ENCODE measurements at places on chromosomes 7 and 10. TPM values are rescaled to one million over a fixed set of nuclear protein-coding genes. Genes with fewer than 3 reads are reported as not detected.

DNA sequence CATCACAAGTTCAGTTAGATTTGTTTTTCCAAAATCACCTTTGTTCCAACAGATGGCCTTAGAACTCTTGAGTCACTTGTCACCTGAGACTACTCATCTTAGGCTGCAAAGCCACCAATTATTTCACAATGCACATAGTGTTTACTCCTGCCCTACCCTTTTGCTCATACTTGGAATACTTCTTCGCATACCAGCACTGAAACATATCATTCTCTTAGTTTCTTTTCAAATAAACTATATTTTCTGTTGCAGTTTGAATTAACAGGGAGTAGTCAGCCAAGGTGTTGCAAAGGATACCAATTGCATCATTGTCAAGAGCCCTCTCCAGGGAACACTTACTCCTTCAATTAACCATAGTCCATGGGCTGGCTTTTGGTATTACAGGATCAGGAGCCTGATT lies 71.0 kb downstream of the CASD1 start:
- no peak for DNase-seq

GRCh38 chr10:129755158-129755591 lies 208.9 kb downstream of the EBF3 start:
- no peak for DNase-seq

DNA sequence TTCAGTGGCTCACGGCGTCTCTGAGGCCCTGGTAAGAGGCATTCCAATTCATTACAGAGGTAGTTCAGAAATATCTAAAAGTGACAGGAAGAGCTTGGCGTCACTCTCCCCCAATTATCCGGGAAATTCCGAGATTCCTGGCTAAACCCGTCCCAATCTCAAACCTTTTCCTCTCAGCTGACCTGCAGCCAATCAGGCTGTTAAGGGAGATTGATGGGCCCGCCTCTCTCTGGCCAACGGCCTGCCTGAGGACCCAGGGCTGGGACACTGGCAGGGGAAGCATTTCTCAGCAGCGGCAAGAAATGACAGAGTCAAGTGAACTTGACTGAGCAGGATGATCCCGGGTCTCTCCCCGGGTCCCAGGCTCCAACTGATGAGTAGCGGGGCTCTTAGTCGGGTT lies 72.3 kb downstream of the EBF3 start:
- DNase-seq, result no peak

- DNase-seq, result no peak
Measured at GRCh38 chr7:16695621-16696237, 49.7 kb downstream of the BZW2 start.

GRCh38 chr7:73932364-73932763 lies 71.4 kb downstream of the TMEM270 start:
- no peak for DNase-seq

DNA sequence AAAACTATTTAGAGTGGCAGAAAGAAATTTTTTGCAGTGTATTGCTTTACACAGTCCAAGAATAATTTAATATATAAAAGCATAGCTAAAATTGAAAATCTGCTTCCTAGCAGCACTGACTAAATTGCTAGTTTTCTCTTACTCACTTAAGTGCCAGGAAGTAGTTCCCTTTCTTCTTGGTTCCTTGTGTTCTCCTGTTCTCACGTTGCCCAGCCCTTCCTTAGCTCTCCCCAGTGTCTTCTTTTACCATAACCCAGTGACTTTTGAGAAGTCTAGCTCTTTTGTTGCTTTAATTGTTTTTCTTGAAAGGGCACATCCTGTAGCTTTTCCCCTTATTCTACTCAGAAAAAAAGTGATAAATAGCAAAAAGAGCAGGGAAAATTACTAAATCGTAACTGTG lies 215.5 kb downstream of the THSD7A start:
- no peak for DNase-seq

DNA sequence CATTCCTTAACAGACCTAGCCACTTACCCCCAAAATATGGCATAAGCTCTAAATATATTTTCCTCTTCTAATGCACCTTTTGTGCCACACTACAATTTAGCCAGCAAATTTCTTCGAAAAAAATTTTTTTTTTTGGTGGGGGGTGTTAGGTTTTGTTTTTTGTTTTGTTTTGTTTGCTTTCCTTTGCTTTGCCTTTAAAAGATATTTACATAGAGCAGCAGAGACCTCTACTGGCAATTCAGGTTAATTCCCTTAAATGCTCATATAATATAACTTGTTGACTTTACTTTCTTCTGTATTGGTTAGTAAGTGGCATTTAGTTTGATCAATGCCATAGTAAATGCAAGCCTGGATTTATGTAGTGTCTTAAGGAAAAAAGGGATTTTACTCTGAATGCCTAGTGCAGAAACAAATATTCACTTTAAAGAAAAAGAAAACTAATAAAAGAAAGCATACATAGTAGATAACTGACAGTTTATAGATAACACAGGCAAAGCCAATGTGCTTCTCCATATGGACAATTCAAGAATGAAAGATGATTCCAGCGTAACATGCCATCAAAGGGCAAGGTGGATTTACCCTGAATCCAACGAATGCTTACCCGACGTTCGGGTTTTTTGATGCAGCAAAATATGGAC lies 1250.6 kb downstream of the GATA3 start:
- DNase-seq, result no peak

DNA sequence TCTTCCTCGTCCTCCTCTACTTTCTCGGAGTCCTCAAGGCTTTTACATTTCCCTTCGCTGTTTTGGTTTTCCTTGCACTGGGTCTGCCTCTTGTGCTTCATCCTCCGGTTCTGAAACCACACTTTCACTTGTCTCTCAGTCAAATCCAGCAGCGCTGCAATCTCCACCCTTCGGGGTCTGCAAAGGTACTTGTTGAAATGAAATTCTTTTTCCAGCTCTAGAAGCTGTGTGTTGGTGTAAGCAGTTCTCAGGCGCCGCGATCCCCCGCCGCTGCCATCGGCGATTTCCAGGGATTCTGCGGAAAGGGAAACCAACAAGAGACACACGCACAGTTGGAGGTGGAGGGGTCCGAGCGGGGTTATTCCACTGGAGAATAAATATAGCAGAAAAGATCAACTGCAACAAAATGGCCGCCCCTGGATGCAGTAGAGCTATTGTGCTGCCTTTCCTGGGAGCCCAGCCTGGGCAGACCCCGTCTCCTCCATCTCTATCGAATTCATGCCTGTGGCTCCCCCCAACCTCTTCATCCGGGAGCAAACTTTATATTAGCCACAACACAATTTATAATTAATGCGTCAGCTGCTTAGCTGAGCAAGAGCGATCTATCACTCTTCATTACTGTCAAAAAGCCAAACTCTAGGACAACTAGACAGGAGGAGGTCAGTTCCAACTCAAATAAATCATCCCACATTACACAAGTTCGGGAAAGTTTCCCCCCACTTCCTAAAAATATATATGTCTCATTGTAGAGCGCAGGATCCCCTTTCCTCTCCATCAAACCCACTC lies 1.1 kb downstream of the HOXA2 start:
- no peak for DNase-seq

GRCh38 chr10:108899670-108900069 lies 1023.6 kb downstream of the XPNPEP1 start:
- DNase-seq, result no peak

DNA sequence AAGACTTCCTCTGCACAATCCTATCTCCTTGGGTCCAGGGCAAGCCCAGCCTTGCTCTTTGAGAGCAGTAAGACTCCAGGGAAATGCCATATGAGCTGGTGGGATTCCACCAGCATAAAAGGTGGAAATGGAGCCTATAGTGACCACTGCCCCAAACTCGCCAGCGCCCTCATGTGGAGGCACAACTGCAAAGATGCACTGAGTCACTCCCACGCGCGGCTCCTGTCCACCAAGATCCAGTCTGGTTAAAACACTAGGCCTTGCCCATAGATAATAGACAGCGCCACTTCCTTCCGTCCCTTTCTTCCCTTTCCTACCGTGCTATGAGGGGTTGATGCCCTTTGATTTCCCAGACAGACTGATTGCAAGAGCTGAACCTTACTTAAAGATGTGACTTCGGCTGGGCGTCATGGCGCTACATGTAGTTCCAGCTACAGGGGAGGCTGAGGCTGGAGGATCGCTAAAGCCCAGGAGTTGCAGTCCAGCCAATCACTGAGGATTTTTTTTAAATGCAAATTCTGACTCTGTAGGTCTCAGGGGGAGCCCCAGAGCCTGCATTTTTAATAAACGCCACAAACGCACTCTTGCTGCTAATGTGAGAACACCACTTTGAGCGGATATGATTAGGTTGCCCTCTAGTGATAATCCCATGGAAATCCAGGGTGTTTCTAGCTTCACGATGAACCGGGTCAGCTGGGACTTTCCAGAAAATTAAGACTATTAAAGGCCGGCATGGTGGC lies 136.5 kb downstream of the EPC1 start:
- DNase-seq, result peak; percentile 66

DNA sequence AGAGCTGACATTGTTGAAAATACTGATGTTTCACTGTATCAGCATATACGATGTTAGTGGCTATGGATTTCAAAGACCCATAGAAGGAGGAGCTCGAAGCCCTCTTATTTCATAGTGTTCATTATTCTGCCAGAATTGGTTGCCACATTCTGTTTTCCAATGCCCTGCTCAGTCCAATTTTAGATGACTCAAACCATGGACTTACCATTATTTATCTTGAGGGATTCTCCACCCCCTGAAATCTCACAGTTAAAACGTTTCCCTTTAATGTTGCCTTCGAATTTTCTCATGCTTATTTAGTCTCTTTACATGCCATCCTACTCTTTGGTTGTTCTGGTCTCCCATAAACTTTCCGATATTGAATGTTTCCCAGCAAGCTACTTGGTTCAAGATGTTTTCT lies 264.5 kb downstream of the HDAC9 start:
- DNase-seq, result no peak

DNA sequence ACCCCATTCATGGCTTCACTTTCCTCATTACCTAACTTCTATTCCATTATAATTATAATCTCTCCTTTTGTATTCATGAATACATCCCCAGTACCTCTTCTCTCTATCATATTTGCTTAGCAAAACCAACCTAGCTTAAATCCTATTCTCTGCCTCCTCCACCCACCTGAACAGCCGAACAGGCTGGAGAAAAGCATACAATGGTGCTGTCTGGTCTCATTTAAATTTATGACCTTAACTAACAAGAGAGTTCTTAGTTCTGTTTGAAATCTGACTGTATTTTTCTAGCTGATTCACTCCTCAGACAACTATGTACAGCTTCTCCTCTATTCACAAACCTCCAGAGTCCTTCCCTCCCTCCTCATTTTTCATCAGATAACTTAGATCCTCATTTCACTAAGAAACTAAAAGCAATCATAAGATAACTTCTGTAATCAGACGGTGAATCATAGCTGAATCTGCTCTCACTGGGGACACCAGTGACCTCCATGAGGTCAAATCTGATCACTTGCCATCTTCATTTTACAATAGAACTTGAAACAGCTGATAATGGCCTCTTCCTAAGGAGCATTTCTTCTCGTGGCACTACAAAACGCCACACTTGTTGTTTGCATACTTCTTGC lies 233.9 kb upstream of the AOAH start:
- no peak for DNase-seq

DNA sequence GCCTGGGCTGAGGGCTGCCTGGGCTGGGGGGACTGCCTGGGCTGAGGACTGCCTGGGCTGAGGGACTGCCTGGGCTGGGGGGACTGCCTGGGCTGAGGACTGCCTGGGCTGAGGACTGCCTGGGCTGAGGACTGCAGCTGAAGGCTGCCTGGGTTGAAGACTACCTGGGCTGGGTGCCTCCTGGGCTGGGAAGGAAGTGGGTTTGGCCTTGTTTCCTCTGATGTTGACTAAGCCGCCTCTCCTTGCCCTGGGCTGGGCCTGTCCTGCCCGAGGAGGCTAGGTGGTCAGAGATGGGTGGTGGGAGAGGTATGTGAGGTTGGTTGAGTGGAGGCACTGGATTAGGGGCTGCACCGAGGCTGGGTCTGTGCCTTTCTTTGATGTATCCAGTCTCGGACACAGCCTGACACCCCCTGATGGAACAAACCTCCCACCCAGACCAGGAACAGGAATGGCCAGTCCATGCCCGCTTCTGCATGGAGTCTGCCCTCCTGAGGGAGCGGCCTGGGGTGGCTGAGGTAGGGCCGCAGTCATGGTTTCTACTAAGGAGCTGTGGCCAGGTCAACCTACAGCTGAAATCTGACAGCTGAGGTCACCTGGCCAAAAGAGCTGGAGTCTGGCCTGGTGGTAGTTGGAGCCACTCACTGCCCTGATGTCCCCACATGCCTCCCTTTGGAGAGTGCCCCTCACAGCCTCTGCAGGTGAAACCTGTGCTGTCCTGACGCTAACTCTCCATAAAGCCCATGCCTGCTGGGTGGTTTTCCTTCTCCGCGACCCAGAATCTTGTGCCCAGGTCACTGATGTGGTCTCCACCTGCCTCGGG lies 22.3 kb downstream of the SCART1 start:
- no peak for DNase-seq

DNA sequence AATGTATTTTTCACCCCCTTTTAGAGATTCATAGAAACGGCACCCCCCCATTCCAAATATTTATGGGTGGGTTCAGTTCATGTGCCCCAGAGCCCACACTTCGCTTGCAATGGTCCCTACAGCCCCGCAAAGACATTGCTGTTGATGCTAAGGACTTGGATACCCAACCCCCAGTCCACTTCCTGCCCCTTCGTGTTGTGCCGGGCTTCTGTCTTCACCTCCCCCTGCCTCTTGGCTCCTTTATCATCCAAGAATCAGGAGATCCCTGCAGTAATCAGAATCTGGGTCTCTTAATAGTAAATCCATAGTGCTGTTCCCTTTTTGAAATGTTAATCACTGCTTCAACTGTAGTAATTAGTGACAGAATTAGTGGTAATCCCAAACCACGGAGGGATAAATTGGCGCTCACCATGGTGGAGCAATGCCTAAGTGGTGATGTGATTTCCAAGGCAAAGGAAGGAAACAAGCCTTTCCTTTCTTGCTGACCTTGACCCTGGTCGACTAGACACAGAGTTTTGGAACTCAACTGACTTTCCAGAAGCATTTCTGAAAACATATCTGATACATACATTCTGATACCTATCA lies 67.7 kb downstream of the HK1 start:
- DNase-seq, result no peak

DNA sequence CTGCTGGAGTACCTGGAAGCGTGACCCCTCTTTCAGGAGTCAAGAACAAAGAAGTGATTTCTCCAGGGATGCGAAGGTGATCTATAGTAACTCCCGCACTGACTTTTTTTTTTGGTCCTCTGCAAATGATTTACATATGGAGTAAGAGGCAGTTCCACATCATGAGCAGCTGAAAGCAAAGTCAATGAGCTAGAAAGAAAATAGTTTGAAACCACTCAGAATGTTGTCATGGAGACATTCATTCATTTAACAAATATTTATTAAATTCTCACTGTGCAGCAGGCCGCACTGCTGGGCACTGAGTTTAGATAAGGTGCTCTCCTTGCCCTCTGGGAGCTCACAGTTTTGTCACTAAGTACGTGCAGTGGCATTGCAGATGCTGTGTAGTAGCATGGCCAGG lies 206.7 kb downstream of the CAMK1D start:
- DNase-seq, result no peak

GRCh38 chr7:1530946-1531262 lies 402 bp downstream of the MAFK start:
- DNase-seq, result no peak

- DNase-seq, result no peak
Measured at GRCh38 chr10:5530412-5530806, 5.6 kb downstream of the CALML3 start.

- DNase-seq, result no peak
Measured at GRCh38 chr7:41824284-41824683, 121.4 kb upstream of the INHBA start.

- no peak for DNase-seq
Measured at GRCh38 chr7:37251222-37251621, 197.4 kb downstream of the ELMO1 start.

The KCNH2 gene
- total RNA-seq, result 7.7 TPM

The ZP3 gene
- total RNA-seq, result 1.4 TPM

The PPP1R9A gene
- total RNA-seq, result 20.3 TPM

The ZNF503 gene
- 0.27 TPM for total RNA-seq

The TDRD1 gene
- 0.92 TPM for total RNA-seq

The BRI3 gene
- 93.4 TPM for total RNA-seq

The SLC16A9 gene
- 11.2 TPM for total RNA-seq
